ENCODE measurements at places on chromosomes 6 and 20.

DNA sequence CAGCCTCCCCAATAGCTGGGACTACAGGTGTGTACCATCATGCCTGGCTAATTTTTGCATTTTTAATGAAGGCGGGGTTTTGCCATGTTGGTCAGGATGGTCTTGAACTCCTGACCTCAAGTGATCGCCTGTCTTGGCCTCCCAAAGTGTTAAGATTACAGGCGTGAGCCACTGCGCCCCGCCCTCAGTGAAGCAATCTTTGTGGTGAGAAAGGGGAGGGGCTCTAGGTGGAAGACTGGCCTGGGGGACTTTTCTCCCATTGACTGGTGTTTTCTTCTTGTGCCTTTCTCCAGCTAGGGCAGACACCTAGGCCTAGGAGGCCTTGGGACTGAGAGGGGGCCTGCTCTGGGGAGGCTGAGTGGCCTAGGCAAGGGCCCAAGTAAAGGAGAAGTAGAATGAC lies 84.1 kb downstream of the DNAAF9 start:
- no peak for DNase-seq

DNA sequence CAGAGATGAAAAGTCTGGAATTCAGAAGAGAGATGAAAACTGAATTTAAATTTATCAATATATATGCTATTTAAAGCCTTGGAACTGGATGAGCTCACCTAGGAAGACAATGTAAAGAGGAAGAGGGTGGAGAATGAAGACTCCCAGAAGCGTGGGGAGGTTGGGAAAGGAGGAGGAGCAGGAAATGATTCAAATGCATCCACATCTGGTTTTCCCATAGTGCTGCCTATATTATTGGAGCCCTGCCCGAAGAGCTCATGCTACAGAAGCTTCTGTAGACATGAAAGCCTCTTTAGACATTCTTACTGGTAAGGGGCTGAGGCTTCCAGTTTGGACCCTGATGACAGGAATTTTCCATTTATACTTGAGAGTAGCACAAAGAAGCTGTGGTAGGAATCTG lies 19.2 kb downstream of the PDE7B start:
- DNase-seq: no peak

- DNase-seq: peak; percentile 21
Measured at GRCh38 chr6:134938896-134939295, 11.0 kb downstream of the ALDH8A1 start.

- no peak for DNase-seq
Measured at GRCh38 chr6:107658920-107659865, 164.9 kb downstream of the SCML4 start.

DNA sequence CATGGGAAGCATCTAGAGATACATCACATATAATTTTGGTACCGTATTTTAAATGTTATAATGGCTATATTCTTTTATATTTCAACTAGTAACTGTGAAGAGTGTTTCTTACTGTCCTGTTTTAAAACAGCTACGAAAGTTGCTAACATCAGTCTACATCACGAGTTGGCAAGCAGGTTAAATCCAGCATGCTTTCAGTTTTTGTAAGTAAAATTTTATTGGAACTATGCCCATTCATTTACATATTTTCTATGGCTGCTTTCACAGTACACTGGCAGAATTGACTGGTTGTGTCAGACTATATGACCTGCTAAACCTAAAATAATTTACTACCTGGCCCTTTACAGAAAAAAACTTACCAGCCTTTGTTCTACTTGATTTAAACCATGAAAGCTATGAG lies 478.1 kb downstream of the PHF3 start:
- no peak for DNase-seq

DNA sequence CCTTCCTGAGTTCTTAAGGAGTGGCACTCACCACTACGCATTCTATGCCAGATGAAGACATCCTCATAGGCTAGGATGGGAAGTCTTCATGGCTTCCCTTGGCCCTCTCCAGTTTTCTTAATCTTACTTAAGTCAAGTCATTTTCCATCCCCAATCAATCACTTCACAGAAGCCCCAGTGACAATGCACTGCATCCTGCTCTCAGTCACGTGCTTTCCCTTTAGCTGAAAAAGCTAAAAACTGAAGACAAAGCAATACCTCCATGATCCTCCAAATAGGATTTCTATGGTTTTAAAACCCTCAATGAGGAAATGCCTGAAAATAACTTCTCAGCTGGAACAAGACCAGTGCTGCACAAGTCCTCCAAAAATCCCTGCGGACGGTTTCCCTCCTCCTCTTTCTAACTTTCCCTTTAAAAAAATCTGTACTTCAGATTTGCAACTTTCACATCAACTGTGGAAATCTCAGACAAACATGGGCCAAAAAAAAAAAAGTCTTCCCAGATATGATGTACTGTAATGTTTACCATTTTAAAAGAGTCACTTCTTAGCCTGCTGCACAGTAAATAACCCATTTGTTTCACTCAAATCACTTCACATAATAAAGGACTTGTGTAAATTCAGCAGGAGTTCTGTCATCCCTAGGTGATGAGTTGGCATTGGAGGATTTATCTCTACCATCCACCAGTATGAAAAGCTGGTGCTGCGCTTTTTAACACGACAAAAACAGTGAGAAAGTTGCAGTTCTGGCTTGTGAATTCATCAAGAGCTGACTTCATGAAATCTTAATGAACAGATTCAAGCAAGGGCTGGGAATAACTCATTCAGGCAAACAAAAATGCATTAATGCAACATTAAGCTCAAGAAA lies 590.0 kb upstream of the NOX3 start:
- no peak for DNase-seq

DNA sequence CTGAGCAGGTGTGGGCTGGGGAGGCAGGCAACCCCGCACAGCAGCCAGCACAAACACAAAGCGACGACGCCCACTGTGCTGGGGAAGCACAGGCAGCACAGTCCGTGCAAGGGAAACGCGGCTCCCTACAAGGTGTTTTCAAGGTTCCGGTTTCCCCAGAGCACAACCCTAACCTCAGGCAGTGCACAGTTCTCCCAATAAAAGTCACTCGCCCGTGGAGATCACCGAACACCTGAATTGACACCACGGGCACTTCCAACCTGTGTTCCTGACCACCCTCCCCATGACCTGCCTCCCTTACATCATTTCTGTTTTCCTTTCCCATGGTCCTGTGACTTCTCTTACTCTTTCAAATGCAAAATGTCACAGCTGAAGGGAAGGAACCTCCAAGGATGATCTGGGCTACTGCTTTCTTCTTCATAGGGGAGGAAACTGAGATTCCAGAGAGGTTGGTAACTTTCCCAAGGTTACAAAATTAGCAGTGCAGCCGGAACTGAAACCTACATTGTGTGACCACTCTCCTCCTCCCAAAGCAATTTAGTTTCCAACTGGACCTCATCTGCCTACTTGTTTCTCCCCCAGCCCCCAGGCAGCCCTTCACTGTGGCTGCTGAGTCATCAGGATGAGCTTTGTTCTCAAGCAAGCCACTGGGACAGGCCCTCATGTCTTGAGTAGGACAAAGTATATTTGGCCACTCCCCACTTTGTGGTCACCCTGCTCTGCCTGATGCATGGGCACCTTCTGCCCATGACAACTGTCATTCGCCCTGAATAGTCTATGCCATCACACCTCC lies 125.3 kb downstream of the ATXN1 start:
- no peak for DNase-seq

GRCh38 chr6:32984622-32985389 lies 16.4 kb downstream of the BRD2 start:
- peak; percentile 84 for DNase-seq

DNA sequence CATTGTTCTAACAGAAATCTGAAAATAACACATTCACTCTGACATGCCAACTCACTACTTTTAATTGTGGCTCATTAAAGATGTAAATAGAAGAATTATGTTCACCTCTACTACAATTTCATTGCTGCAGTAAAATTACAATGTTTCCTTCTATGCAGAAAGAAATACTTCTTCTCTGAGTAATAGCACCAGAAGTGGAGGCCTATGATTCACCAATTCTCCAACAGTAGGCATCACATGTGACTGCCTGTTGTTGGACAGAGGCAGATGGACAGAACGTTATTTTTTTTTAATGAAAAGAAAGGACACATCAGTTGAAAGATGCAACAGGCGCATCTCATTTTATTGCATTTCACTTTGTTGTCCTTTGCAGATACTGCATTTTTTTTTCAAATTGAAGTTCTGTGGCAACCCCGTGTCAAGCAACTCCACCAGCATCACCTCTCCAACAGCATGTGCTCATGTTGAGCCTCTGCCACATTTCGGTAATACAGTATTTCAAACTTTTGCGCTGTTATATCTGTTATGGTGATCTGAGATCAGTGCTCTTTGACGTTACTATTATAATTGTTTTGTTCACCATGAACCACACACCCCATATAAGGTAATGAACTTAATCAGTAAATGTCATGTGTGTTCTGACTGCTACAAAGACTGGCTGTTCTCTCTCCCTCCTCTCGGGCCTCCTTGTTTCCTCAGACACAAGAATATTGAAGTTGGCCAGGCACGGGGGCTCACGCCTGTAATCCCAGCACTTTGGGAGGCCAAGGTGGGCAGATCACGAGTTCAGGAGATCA lies 121.4 kb downstream of the ATXN1 start:
- DNase-seq: no peak

DNA sequence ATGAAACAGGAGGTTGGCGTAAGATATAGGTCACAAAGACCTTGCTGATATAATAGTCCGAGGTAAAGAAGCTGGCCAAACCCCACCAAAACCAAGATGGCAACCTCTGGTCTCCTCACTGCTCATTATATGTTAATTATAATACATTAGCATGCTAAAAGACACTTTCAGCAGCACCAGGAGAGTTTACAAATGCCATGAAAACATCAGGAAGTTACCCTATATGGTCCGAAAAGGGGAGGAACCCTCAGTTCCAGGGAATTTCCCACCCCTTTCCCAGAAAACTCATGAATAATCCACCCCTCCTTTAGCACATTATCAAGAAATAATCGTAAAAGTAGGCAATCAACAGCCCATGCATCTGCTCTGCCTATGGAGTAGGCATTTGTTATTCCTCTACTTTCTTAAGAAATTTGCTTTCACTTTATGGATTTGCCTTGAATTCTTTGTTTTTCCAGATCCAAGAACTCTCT lies 923.4 kb downstream of the QKI start:
- no peak for DNase-seq

Measured in stimulated activated CD8-positive, alpha-beta memory T cell treated with anti-CD3 and anti-CD28 coated beads, Interleukin-2, amount 100 ng/mL, for 1 hour (primary cell).